HEK293T (cell line): ENCODE measurements at places on chromosomes 16 and 17.

- DNase-seq: no peak
Measured at GRCh38 chr16:54446639-54447038, 160.1 kb upstream of the IRX3 start.

DNA sequence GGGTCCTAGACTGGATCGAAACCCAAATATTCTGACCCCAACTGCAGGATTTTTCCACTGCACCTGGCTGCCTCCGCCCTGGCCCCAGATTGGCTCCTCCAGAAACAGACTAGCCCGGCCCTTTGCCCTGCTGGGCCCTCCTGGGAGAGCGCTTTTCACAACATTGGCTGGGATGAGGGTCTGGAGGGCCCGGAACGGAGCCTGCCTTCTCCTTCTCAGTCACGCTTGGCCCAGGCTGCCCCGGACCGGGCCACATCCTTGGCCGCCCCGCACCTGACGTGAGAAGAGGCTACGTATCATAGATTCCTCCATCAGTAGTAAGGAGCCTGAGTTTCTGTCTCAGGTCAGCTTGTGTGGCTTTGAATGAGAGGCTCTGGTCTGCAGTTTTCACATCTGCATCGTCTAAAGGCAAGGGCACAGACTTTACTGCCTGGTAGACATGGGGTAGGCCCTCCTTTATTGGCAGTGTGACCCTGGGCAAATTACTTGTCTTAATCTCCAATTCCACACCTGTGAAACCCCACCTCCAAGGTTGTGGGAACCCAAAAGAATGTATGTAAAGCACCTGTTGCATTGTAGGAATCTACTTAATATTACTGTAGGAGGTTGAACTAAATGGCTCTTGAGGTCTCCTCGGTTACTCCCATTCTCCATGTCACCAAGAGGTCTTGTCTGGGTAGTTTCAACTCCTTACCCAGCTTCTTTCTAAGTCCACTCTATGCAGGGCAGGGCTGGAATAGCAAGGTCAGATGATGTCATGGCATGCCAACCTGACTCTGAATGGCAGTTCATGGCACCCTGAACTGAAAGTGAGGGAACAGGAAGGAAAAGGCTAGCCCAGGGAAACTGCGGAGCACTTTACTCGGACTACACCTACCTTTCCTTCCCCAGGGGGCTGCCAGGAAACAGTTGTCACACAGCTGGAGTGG lies 661 bp downstream of the LRRC3C start:
- peak; percentile 25 for DNase-seq

DNA sequence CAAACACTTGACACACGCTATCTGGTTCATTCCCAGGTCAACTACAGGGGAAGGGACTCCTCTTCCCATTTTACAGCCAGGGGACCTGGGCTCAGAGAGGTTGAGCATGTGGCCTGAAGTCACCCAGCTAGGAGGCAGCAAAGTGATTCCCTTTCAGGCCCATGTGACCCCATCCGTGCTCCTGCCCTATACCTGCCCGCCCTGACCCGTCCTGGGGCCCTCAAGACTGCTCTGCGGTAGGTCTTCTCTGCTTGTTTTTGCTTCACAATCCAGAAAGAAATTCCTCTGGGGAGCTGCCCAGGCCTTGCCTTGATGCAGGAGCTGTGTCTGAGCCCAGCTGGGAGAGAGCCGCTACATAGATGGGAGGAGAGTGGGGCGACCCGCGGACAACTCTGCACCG lies 161.4 kb downstream of the SDK2 start:
- DNase-seq: no peak

DNA sequence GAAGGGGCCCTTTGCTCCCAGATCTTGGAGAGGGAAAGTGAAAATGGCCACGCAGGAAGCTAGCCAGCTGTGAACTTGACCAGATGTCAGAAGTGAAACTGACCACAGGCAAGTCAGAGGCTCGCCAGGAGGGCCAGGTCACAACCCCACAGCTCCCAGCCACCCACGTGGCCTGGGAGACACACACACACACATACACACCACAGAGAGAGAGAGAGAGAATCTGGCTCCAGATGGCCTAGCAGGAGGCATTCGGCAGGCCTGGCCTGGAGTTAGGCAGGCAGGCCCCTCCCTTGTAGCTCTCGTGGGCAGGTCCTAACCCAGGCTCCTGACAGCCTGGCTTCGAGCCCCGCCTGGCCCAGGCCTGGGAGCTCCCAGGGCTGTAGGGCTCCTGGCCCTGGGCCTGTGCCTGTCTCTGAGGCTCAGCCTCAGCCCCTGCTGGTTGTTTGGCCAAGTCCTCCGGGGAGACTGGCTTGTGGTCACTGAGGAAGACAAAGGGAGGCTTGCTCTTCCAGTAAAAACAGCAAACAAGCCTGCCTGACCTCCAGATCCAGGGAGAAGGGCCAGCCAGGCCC lies 20.2 kb downstream of the NGFR start:
- DNase-seq: peak; percentile 58

DNA sequence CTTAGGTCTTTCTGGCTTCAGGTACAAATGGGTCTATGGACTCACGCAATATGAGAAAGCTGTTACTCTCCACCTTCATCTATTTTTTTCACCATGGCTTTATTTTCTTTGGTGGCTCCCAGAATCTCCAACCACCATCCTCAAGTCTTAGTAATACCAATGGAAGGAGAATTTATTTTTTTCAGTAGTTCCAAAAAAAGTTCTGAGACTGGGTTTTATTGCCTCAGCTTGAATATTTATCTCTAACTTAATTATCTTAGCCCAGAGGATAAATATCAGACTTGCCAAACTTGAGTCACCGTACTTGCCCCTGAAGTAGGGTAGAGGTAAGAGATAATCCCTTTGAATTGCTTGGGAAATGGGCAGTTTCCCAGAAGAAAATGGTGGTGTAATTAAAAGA lies 23.2 kb upstream of the CACNG3 start:
- no peak for DNase-seq

DNA sequence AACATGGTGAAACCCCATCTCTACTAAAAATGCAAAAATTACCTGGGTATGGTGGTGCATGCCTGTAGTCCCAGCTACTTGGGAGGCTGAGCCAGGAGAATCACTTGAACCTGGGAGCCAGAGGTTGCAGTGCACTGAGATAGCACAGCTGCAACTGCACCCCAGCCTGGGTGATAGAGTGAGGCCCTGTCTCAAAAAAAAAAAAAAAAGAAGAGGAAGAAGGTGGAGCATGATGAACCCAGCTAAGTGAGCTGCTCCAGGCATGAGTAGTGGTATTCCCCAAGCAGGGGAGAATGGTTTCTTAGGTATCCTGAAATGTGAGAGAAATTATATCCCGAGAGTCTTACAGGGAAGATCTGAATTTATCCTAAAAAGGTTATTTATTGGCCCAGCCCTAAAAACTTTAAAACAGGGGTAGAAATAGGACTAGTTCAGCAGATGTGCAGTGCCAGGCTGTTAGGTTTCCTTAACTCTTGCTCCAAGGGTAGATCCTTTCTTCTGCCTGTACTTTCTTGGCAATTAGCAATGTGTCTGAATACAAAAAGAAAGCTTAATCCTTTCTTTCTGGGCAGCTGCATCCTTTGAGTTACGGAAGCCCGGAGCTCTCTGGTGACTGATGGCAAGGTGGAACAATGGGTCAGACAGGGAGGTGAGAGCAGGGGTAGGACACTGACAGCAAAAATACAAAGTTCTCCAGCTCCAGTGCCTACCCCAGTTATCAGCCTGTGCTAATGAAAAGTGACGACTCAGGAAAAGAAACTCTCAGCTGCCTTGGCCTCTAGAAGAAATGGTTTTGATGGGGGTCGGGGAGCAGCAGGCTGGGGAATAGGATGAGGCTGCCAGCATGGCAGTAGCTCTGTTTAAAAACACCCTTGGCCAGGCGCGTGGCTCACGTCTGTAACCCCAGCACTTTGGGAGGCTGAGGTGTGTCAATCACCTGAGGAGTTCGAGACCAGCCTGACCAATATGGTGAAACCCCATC lies 36.5 kb upstream of the TOB1 start:
- DNase-seq: no peak

GRCh38 chr16:17272716-17273115 lies 198.0 kb downstream of the XYLT1 start:
- no peak for DNase-seq

DNA sequence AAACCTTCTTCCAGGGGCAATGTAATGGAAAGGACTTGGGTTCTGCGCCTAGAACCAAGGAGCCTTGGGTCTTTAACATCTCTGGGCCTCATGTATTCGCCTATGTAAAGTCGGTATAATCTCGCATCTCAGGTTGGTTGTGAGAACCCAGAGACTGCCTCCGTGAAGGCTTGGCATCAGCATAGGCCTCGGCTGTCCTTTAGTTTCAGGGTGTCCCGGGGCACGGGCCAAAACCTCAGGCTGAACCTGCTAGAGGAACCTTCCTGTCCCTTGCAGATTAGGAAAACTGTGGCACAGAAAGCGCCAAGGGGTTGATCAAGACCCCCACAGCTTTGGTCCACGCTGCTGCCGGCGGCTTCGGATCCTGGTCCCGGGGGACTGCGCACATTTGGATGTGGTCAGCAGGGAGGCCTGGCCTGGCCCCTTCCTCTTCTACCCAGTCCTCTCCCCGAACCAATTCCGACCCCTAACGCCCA lies 772 bp upstream of the PHAF1 start:
- no peak for DNase-seq

DNA sequence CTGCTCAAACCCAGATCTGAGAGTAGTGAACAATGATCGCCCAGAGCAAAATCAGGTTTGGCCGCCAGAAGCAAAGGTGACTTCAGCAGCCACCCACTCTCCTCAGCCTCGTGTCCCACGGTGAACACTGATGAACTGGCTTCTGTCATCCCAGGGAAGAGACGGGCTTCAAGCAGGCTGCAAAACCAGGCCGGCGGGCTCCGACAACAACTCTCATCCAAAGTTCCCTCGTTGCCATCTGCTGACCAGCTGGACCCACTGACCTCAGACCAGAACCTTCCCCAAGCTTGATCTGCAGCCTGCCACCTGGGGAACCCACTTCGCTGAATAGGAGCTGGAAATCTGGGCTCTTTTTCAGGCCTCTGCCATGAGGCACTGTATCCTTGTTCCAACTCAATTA lies 69.6 kb upstream of the MRTFB start:
- no peak for DNase-seq

DNA sequence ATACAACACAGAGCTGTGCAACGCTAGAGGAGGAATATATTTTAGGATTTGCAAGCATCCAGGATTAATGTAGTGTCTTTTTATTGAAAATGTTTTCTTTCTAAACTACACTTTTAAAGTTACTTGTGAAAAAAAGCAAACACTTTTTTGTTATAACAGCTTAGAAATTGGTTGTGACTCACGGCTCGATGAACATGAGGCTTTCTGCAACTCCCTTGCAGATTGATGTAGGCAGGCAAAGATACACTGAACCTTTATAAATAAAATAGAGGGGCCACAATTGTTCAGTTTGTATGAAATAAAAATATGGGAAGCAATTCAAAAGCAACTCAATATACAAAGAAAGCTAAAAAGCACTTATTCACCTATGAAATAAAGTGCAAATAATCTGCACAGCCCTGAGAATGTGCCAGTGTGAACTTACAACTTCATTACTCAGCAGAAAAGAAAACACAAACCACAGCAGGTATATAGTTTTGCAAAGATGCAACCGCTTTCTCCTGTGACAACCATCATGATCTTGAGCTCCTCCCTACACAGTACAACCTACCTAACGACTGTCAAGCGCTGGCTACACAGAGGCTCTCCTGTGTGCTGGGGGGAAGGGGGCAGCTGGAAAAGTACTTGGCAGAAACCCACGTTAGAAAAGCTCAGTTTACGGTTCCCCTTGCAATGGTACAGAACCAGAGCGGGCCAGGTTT lies 948 bp downstream of the LUC7L start:
- no peak for DNase-seq

- DNase-seq: no peak
Measured at GRCh38 chr17:41140360-41141131, at the start of gene KRTAP4-6. TSS of gene KRTAP4-6 (minus strand) at chr17:41140544. CDS start at chr17:41140487, 57 bp downstream.

- DNase-seq: no peak
Measured at GRCh38 chr17:38899421-38899820, 26.0 kb upstream of the LASP1NB start.

GRCh38 chr17:13005530-13005929 lies 12.3 kb downstream of the ELAC2 start:
- DNase-seq: no peak

DNA sequence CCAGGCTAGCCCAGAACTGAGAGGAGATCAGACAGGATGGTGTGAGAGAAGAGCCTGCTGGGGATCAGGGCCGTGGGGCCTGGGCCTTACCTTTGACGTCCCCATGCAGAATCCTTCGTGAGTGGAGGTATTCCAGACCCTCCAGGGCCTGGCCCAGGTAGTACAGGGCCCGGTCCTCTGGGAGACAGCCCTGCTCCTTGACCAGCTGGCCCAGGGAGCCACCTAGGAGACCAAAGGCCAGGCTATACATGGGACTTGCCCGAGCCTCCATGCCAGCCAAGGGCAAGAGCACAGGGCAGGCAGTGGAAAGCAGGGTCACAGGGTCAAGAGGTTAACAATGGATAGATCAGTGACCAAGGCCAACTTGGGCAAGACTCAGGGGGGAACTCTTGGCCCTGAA lies 12.1 kb upstream of the SPATA32 start:
- DNase-seq: no peak

- no peak for DNase-seq
Measured at GRCh38 chr16:66369055-66369592, 2.6 kb downstream of the CDH5 start.

GRCh38 chr17:9475101-9475658 lies 100.4 kb downstream of the STX8 start:
- DNase-seq: no peak

GRCh38 chr16:26091511-26091910 lies 399.8 kb downstream of the HS3ST4 start:
- no peak for DNase-seq

GRCh38 chr17:38404174-38404943 lies 23.9 kb upstream of the ARHGAP23 start:
- no peak for DNase-seq

- peak; percentile 20 for DNase-seq
Measured at GRCh38 chr16:72372087-72373045, 200.4 kb upstream of the PMFBP1 start.

DNA sequence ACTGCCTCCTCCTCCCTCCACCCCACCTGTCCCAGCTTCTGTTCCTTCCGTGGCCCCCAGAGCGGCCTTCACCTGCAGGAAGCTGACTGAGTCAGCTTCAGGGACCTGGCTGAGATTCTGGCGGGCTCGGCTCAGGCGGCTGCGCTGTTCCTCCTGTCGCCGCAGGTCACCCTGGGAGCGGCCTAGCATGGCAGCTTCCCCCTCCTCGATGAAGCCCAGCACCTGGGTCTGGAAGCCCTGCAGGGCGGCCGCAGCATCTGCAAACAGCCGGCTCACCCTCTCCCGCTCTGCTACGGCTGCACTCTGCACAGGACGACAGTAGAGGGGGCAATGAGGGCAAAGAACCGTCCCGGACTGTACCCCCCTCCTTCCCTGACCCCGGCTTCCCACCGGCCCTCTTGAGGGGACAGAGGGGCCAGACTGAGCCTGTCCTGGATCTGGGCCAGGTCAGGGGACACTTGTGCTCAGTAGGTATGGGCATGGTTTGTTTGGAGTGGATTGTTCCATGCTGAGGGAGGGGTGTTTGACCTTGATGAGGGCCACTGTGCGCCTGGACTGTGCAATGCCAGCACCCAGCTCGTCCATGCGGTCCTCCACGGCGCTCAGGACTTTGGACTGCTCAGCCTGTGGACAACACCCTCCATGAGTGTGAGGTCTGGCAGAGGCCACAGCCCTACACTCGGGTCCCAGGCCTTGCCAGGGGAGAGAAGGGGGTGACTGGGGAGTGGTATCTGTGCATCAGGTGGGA lies 2.0 kb downstream of the TRIM47 start:
- no peak for DNase-seq
